ENCODE measurements at places on chromosomes 6 and 20.

DNA sequence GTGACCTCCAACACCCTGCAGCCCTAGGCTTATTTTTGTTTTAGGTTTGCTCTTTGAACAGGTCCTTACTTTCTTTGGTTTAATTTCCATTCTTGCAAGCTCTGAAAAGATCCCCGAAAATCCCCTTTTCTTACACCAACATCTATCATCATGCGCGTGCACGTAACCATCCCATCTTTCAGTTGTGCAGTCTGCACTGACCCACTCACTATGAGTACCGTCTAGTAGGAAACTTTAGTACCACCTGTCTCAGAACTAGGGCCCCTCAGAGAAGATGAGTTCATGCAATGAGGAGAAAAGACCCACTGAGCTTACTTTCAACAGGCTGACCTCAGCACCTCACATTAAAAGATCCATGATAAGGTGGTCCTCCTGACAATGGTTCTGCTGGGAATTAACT, 120.6 kb upstream of the AGPAT4 start:
- no peak for DNase-seq

- peak; percentile 55 for DNase-seq
These were observed 32.5 kb downstream of the MUC22 start for GRCh38 chr6:31042806-31043205.

DNA sequence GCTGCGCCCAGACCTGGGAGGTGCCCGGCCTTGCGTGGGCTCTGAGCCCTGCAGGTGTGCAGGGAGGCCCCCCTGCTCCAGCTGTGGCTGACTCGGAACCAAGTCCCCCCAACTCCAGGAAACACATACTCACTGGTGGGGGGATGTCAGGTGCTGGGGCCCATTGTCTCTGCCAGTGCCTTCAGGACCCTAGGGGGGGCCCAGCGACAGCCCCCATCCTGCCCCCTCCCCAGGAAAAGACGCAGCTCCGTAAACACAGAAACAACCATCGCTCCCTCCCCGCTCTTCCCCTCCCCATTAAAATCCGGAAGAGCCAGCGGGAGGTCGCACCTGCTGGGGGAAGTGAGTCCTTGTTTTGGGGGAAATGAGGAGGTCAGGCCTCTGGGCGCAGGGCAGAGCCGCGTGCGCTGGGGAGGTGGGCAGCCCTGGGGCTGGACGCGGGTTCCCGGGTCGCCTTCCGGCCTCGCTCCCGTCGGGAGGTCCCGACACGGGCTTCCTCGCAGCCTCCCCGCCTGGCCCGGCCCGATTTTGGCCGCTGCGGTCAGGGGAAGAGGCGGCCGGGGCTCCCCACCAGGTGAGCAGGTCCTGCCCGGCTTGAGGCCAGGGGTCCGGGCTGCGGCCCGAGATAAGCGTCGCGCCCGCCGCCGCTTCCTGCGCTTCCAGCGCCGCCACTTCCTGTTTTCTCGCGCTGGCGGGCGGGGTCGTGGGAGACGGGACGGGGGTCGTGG, 6.2 kb downstream of the C20orf204 start:
- DNase-seq: no peak

DNA sequence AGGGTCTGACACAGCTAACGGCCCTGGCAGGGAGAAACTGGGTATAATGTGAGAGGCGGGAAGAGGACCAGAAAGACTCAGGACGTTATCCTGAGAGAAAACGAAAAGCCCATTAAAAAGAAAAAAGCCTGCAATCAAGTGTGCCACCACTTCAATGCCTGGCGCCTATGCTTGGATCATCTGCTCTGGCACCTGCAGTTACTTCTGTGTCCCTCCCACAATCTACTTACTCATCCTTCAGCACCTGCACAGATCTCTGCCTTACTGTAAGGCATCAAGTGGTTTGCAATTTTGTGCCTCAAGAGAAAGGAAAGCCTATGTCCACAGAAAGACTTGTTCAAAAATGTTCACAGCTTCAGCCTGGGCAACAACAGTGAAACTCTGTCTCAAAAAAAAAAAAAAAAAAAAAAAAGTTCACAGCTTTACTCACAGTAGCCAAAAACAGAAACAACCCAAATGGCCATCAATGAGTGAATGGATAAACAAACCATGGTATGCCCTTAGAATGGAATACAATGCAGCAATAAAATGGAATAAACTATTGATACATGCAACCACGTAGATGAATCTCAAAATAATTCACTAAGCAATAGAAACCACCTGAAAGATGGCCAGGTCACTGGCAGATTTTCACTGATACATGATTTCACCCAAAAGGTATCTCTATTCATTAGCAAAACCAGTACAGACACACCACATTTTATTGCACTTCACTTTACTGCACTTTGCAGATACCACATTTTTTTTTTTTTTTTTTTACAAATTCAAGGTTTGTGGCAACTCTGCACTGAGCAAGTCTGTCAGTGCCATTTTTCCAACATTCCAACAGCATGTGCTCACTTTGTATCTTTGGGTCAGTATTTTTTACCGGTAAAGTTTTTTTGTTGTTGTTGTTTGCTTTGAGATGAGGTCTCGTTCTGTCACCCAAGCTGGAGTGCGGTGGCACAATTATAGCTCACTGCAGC, 48.6 kb downstream of the ABHD12 start:
- DNase-seq: no peak

GRCh38 chr6:9007027-9007426, 571.7 kb upstream of the SLC35B3 start:
- DNase-seq: no peak

All from stromal cell of bone marrow (primary cell).